ENCODE measurements at places on chromosomes 4 and X.

DNA sequence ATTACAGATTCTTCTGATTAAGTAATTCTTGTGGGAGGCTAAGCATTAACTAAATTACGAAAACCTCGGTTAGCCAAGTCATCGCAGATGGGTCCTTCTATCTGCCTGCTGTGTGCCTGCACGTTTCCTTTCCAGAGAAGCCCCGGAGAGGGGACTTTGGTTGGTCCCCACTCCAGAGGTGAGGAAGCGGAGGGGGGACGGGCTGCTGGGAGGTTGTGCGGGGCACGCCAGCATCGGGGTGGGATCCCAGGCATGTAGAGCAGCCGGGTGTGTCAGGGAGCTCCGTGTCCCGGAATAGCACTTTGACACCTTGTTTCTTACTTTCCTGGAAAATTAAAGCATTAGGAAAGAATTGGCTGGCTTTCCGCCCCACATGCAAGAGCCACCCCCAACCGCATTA lies 26.6 kb downstream of the PIGG start:
- no peak for DNase-seq

- DNase-seq: no peak
Observed at GRCh38 chr4:110532901-110533589, 57.1 kb downstream of the ENPEP start.

DNA sequence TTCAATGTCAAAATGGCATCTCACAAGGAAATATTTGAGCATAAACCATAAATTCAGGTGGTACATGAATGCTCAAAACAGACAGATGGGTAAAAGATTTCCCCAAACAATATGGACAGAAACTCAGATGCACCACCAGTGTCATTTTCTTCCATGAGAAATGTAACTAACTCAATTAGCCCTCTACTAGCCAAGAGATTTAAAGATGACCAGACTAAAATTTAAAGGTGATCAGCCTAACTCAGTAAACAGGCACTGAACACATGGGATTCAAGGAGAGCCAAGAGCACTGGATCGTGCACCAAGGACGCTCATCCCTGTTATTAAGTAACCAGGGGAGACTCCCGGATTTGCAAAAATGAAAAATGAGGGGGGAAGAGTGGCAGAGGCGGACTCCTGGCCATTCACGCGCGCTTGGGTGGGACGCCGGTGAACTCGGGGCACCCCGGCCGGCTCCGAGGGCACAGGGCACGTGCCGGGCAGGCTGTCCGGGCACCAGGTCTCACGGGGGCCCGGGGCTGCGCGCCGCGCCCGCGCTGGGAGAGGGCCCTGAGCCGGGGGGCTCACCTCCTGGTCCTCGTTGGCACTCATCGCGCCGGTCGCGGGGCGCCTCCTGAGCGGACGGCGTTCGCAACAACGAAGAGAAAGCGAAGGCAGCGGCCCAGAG lies 490 bp downstream of the RWDD4 start:
- DNase-seq: no peak

DNA sequence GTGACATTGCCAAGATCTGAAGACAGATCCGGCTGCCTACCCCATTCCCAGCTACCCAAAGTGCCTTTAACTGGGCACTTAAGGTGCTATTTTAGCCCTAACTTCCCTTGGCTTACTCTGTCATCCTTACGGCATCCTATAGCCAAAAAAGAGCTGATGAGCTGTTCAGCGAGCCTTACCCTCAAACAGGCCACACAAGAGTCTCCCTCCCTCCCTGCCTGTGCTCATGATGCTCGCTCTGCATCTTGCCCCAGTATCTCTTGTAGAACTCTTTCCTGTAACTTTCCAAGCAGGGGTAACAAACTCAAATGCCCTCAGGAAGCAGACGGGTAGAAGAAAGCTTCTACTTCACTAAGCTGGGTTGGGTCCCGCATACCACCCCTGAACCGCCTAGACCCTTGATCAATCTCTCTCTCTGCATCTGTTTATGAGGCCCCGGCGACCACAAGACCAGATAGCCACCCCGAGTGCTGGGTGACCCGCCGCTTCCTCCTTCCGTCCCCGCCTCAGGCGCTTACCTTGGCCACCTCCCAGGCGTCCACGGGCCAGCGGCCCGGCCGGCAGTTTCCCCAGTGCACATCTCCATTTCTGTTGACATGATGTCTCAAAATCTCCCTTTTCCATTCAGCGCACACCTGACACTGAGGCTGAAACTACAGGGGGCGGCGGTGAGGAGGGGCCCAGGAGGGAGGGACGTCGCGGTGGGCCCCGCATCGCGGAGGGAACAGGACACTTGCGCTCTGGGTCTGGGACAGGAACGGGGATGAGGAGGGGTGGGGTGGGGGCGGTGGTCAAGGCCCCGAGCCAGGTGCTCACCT lies 663 bp downstream of the CXorf38 start:
- peak; percentile 12 for DNase-seq

DNA sequence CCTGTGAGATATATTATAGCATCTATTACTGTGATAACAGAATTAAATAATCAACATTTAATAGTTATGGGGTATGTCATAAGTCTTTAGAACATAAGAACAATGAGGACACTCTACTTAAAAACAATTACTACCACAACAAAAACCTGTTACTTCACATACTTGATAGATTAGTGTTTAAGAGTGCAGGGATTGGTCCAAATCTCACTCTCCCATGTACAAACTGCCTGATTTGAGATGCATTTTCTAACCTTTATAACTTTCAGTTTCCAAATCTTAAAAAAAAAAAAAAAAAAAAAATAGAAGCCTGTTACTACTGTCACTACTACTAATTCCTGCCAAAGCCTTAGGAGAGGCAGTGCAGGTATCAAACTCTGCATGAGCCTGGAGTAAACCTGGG lies 5.6 kb downstream of the PCDH18 start:
- DNase-seq: no peak

DNA sequence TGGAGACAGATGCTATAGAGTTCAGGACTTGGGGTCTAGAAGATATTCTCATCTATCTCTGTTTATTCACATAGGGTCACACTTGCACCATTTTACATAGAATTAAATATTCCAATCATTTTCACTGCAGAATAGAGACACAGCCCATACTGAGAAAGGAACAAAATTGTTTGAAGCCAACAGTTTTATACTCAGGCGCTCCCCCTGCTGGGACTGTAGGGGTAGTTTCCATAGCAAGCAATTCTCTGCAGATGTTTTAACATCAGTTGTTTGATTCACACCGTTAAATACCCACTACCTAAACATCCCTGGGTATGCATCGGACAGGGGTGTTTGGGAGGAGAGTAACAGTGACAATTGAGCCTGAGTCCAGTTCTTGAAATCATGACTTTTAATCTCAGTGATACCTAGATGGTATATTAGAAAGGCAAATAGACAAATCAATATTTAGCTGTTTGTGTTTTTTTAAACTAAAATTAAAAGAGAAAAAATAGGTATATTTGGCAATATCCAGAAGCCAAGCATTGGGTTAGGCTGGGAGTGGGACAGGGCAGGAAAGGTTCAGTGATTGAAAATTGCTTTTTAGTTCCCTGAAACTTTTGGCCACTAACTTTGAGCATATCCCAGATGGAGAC lies 33.8 kb downstream of the LONRF3 start:
- DNase-seq: no peak

DNA sequence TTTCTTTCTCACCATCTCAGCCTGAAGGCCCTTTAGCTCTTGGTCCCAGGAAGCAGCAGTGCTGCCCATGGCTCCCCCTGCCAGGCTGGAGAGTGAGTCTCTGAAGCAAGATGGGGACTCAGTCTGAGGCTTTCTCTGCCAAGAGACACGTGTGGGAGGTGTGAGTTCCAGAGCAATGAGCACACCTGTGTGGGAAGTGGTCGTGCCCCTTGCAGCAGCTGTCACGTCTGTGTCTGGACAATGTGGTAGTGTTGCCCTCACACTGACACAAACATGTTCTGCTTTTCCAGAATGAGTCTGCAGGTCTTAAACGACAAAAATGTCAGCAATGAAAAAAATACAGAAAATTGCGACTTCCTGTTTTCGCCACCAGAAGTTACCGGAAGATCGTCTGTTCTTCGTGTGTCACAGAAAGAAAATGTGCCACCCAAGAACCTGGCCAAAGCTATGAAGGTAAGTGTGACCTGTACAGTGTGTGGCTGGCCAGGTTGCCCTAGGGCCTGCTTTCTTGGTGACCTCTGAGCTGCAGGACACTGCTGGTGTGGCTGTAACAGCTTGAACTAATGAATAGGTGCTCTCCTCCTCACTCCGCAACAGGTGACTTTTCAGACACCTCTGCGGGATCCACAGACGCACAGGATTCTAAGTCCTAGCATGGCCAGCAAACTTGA lies 1.9 kb downstream of the TACC3 start:
- no peak for DNase-seq

DNA sequence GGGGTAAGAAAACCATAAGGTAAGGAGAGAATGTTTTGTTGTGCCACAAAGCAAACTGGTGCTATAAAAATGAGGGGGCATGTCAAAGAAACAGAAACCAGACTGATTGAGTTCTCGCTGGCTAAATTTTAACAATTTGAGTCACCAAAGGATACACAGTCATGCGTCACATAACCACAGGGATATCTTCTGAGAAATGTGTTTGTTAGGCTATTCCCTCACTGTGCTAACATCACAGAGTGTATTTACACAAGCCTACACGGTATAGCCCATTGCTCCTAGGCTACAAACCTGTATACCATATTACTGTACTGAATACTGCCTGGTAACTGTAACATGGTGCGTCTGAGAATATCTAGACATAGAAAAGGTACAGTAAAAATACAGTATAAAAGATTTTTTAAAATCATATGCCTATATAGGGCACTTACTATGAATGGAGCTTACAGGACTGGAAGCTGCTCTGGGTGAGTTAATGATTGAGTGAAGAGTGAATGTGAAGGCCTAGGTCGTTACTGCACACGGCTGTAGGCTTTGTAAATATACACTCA lies 50.1 kb downstream of the FBXW7 start:
- DNase-seq: no peak

- DNase-seq: no peak
Observed at GRCh38 chrX:133175605-133176004, 42.5 kb downstream of the TFDP3 start.

GRCh38 chrX:40090050-40090804 lies 7.5 kb downstream of the BCOR start:
- DNase-seq: no peak

GRCh38 chrX:150361070-150361776 lies 1.9 kb upstream of the MAMLD1 start:
- no peak for DNase-seq

DNA sequence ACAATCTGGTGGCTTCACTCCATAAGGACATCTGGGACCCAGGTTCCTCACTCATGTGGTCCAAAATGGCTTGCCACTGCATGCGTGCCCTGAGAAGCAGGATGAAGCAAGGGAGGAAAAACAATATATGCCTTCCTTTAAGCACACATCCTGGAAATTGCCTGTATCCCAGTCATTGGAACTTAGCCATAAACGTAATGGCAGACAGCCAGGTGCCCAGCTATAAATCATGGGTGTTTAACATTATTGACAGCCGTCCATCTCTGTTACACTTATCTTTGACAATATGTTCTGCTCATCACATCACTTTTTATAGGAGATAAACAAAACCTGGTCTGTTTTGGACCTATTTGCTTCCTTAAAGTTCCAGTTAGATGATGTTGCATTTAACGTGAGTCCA lies 181.0 kb downstream of the AASDH start:
- DNase-seq: no peak

DNA sequence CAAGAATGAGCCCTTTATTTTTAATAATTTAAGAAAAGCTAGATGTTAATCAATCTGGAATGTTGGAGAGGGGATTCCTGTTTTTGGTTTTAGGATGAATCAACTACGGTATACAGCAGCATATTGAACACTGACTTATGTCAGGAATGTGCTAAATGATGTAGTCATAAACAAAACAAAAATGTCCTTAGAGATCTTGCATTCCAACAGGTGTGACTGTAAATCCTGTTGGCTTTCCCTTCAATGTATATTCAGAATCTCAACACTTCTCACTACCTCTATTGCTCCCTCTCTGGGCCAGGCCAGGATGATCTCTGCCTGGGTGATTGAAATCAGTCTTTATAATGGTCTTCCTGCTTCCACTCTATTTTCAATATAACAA lies 37.8 kb upstream of the BDH2 start:
- no peak for DNase-seq

DNA sequence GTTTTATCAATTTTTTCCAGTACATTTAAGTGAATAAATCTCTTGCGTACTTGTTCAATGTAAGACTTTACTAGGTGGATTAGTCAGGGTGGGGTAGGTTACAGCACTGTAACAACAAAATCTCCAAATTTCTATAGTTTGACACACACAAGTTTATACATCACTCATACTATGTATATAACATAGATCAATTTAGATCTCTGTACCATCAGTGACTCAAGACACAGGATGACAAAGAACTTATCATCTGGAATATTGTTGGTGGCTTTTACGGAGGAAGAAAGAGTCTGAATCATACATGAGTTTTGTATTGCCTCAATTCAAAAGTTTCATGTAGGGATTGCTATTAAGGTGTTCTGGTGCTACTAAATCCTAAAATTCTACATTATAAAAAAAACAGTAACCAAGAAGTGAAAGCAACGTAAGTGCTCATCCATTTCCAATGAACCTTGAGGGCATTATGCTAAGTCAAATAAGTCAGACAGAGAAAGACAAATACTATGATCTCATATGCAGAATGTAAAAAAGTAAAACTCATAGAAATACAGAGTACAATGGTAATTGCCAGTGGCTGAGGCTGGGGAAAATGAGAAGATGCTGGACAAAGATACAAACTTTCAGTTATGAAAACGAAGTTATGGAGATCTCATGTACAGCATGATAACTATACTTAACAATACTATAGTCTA lies 98.0 kb upstream of the DKK2 start:
- DNase-seq: no peak

DNA sequence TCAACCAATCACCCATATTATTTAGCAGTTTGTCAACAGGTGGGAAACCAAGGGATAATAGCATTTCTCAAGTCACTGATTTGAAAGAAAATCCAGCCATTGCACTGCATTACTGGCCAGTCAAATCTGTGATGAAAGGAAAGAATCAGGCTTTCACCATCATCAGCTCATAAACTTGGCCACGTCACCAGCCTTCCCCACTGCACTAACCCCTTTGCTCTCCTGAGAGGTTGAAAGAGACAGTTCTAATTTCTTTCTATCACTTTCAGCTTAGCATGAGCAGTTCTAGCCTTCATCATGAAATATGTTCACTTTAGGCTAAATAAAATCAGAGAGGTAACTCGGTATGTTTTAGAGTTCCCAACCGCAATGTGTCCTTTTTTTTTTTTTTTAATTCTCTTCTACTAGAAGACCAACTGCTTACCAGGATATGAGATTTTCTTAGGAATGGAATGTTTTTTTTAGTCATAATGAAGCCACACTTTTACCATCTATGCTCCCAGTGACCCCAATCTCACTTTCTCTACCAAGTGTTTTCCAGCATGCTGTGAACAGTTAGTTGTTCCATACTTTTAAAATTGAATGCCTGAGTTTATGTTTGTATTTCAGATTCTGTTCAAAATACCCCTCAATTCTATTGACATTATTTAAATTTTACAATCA lies 55.7 kb upstream of the SLC7A11 start:
- no peak for DNase-seq

- DNase-seq: no peak
Observed at GRCh38 chr4:7960790-7961655, 21.4 kb upstream of the AFAP1 start.

GRCh38 chrX:8037593-8038348 lies 110.6 kb upstream of the PNPLA4 start:
- DNase-seq: no peak

- DNase-seq: no peak
Observed at GRCh38 chr4:175066923-175067627, 148.9 kb downstream of the ADAM29 start.
